Right atrium auricular region (tissue), 2 donors: ENCODE measurements at places on chromosomes 2 and 18. TPM values are rescaled to one million over a fixed set of nuclear protein-coding genes. Genes with fewer than 3 reads are reported as not detected.

Gene BCL11A
- 2.2 TPM for total RNA-seq

- DNase-seq = no peak
Observed at GRCh38 chr18:25284861-25285550, 67.0 kb downstream of the ZNF521 start.

DNA sequence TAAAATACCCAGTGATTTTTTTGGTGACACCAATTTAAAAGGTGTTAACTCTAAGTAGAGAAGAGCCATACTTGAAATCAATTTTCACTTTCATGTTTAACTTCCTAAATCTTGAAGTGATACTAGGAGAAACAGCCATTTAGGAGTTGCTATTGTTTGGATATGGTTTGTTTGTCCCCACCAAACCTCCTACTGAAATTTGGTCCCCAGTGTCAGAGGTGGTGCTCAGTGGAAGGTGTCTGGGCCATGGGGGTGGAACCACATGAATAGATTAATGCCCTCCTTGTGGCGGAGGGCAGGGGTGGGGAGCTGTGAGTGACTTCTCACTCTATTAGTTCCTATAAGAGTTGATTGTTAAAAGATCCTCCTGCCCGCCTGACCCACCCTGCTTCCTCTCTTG, 377.9 kb downstream of the DLGAP1 start:
- no peak for DNase-seq

- no peak for DNase-seq
Observed at GRCh38 chr2:42513252-42513918, 19.6 kb upstream of the KCNG3 start.

DNA sequence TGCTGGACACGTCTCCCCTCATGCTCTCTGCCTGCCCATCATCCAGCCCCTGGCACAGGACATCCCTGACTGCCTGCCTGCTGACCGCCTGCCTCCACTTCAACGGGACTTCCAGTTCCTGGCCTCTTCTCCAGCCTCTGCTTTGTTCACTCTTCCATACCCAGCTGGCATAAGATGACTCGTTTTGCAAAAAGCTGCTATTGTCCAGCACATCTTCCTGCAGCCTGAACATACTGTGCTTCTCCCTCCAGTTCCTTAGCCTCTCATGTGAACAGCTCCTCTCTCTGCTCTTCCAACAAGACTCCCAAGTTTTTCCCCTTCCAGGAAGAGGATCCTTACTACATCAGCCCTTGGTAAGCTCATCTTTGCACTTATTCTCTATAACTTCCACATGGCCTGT, 62.4 kb upstream of the SKOR2 start:
- DNase-seq = no peak

Gene QPCT
- 10.1 TPM for total RNA-seq

- no peak for DNase-seq
Observed at GRCh38 chr18:36139245-36139644, 9.5 kb downstream of the ELP2 start.

Gene SIX3
- not detected for total RNA-seq

Gene VWA3B
- total RNA-seq = not detected

DNA sequence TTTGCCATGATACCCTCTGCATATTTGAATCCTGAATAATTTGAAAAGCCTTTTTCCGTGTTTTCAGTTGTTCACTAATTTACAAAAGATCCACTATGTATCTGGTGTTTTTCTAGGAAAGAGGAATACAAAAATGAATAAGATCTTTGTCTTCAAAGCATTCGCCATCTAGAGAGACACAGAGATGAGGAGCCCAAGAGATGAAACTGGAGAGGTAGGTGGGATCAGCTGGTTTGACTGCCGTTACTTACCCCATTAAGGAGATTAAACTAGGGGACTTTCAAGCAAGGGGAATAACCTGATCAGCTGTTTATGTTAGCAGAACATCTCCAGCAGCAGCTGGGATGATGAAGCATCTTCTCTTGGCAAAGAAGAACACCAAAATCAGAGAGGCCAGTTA, 150.2 kb upstream of the SATB2 start:
- no peak for DNase-seq

- DNase-seq = no peak
Observed at GRCh38 chr2:27624943-27625342, 3.9 kb downstream of the CCDC121 start.

DNA sequence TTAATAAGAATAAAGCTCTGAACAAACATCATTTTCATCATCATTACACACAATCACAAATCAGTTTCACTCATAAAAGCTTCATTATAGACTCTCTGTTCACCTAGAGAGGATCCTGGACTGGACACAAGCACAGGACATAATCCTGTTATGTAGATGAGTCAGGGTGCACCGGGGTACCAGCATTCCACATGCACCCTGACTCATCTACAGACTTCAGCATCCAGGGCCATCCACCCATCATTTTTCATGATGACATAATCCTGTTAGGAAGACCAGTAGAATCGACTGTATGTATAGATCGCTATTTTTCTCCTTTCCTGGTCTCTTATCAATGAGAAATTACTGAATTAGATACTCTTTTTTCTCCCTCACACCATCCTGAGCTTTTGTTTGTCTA, 73.7 kb upstream of the PIK3C3 start:
- DNase-seq = no peak

- DNase-seq = no peak
Observed at GRCh38 chr2:182824767-182825158, 41.7 kb downstream of the FRZB start.

DNA sequence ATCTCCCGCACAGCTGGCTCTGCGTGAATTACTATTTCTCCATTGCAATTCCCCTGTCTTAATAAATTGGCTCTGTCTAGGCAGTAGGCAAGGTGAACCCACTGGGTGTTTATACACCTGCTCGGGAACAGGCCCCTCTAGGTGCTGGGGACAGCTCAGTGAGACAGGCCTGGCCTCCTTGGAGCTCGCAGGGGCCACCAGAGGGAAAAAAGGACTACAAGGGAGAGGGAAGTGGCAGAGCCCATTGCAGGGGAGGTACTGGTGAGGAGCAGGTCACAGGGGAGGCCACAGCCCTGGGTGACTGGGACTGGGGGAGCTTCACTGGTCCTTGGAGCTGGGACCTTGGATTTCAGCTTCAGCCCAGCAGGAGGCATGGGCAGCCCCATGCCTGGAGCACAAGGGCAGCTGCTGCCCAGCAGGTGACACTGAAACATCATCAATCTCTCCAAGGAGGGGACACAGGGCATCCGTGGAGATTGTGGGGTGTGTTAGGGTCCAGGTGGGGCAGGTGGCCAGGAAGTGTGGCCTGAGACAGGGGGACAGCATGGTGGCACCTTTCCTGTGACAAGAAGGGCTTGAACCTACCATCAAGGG, 31.2 kb downstream of the NGEF start:
- no peak for DNase-seq

Gene KATNAL2
- total RNA-seq = 3.7 TPM

Gene DSG4
- total RNA-seq = not detected

Gene CHST10
- total RNA-seq = 16.4 TPM

GRCh38 chr2:216717491-216717901, 22.1 kb upstream of the IGFBP5 start:
- no peak for DNase-seq

- no peak for DNase-seq
Observed at GRCh38 chr2:13905831-13906230, 726.7 kb upstream of the LRATD1 start.

Gene GAL3ST2
- 1.1 TPM for total RNA-seq

DNA sequence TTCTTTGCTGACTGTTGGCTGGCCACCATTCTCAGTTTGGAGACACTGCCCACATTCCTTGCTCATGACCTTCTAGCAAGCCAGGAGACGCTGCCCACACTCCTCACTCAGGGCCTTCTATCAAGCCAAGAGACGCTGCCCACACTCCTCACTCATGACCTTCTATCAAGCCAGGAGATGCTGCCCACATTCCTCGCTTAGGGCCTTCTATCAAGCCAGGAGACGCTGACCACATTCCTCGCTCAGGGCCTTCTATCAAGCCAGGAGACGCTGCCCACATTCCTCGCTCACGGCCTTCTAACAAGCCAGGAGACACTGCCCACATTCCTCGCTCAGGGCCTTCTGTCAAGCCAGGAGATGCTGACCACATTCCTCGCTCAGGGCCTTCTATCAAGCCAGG, 131.3 kb upstream of the CBLN2 start:
- no peak for DNase-seq

- DNase-seq = no peak
Observed at GRCh38 chr2:232184346-232184745, 194.2 kb upstream of the ALPP start.

- no peak for DNase-seq
Observed at GRCh38 chr2:100070078-100070477, 72.3 kb downstream of the AFF3 start.

DNA sequence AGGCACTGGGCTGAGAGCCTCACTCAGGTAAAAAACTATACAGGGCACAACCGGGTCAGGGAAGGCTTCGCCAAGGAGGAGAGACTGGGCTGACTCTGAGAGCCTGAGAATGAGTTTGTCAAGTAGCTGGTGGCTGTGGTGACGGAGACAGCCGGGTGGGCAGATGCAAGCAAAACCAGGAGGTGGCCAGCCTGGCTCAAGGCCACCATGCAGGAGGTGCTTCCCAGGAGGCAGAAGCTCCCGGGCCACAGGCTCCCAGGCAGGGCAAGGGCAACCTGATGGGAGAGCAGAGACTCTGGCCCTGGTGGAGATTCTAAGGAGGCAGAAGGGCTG, 2.9 kb upstream of the INHBB start:
- DNase-seq = no peak

DNA sequence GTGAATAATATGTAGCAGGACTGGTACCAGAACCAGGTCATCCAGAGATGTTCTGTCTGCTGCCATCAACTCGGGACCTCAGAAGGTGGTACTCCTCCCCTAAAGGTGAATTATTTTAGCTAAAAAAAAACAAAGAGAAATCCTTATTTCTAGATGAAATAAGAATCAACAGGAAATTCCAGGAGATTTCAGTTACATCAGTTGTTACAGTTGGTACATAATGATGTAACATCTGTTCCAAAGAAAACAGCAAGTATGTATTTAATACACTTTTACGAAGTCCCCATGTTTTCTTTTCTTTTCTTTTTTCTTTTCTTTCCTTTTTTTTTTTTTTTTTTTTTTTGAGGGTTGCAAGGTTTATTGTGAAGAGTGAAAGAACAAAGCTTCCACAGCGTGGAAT, 33.6 kb upstream of the CD28 start:
- no peak for DNase-seq

DNA sequence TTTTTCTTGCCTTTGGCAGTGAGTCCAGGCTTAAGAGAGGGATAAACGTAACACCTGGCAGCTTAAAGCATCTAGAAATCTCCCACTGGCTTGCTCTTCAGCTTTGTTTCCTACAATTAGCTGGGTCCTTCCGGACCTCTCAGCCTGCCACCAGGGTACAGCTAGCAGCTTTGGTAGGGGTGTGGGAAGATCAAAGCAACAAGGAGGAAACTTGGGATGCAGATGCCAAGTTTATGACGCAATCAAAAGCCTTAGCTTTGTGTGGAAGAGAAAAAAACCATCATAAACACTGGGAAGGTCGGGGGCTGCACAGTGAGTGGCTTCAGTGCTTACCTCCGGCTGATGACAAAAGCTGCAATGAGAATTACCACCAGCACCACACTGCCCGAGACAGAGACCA, 116.9 kb downstream of the EPHA4 start:
- no peak for DNase-seq

DNA sequence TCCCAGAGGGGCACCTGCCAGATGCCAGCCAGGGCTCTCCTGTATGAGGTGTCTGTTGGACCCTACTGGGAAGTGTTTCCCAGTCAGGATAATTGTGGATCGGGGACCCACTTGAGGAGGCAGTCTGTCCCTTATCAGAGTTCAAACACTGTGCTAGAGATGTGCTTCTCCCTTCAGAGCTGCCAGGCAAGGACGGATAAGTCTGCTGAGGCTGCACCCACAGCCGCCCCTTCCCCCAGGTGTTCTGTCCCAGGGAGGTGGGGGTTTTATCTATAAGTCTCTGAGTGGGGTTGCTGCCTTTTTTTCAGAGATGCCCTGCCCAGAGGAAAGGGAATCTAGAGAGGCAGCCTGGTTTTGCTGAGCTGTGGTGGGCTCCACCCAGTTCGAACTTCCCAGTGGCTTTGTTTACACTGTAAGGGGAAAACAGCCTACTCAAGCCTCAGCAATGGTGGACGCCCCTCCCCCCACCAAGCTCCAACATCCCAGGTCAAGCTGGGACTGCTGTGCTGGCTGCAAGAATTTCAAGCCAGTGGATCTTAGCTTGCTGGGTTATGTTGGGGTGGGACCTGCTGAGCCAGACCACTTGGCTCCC, 324.0 kb upstream of the SETBP1 start:
- no peak for DNase-seq

Gene CCL20
- not detected for total RNA-seq

Gene ARHGAP25
- total RNA-seq = 12.8 TPM

DNA sequence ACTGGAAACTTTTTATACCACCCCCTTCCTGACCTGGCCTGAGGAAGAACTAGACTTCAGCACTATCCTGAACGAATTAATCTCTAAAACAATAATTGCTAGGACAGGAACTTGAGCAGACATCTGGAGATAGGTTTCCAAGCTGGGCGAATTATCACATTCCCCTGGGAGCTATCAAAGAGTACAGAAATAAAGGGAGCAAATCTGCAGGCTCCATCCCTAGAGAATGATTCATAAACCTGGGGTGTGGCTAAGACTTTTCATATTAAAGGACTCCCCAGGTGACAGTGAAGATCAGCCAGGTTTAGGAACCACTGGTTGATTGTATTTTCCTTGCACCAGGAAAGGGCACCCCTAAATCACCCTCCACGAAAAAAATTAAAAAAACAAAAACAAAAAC, 105.6 kb upstream of the NOL4 start:
- no peak for DNase-seq

DNA sequence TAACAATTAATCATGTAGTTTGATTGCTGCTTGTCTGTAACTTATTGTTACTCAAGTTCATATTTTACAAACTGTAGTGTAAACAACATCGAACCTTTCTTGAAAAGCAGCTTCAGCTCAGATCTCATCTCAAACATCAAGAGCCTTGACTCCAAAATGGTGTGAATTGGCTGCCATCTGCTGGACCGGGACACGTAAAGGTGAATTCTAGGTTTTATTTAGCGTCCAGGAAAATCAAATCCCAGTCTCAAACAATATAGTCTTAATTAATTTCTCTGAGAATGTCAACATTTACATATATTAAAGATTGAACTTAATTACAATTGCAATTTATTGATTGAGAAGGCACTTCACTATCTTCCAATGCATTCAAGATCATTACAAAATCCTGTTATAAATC, 453.0 kb downstream of the GALR1 start:
- no peak for DNase-seq

GRCh38 chr2:197777823-197778407, 7.2 kb downstream of the BOLL start:
- DNase-seq = no peak
